ENCODE measurements at places on chromosomes 6 and 20.

GRCh38 chr6:75842732-75843131, 93.7 kb downstream of the MYO6 start:
- DNase-seq, result no peak

DNA sequence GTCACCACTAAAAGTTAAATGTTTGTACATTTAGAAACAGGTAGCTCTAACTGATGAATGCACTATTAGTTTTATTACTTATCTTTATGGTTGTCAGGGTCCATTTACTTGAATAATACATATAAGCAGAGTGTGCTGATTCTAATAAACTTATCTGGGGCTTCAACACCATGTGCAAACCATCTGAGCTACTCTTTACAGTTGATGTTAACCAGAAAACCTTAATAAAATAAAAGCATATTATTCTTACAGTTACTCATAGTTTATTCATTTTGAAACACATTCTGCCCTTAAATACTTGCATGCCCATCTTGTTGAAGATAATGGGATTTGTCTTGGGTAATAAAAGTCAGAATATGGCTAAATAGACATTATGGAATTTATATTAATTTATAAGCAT, 1042.2 kb downstream of the EPHA7 start:
- no peak for DNase-seq

GRCh38 chr6:12264671-12265070, 25.5 kb upstream of the EDN1 start:
- DNase-seq, result no peak

- DNase-seq, result no peak
Observed at GRCh38 chr20:22611636-22612035, 27.3 kb upstream of the FOXA2 start.

- no peak for DNase-seq
Observed at GRCh38 chr20:38209054-38209675, 44.1 kb upstream of the TGM2 start.

DNA sequence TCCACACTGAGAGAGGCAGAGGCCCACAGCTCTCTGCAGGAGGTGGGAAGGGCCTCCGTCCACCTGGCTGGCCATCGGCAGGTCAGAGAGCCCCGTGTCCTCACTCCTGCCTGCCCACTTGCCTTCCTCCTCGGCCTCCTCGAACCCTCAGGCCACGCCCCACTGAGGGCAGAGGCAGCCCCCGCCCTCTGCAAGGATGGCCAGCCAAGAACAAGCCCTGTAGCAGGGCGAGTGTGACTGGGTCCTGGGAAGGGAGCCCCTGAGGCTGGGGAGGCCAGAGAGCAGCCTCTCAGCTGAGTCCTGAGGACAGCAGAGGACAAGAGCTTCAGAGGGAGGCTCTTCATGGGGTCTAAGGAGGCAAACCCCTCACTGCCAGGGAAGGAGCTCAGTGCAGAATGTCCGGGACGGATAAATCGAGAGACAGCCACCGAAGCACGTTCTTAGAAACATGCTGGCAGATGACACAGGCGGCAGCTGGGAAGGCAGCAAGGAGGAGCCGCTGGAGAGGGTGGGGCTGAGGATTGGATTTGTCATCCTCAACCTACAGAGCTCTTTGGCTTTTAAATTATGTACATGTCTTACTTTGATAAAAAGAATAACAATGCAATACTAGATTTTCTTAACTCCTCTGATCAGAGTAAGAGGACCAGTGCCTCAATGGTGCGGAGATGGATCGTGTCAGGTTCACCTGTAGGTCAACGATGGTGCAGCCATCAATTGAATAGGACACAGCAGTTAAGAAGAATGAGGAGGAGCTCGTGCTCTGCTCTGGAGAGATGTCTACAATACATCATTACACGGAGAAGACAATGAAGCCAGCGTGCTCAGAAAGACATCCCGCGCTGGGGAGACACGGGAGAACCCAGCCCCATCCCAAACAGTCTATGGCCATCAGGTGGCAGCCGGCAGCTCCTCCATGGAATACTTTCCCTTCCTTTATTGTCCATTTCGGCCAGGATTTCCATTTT, 53.0 kb downstream of the GNAS-AS1 start:
- DNase-seq, result no peak

- DNase-seq, result no peak
Observed at GRCh38 chr6:56146086-56146485, 101.3 kb downstream of the COL21A1 start.

- DNase-seq, result no peak
Observed at GRCh38 chr6:13113981-13114593, 214.2 kb downstream of the TBC1D7 start.

- no peak for DNase-seq
Observed at GRCh38 chr6:111157412-111157811, 70.1 kb downstream of the SLC16A10 start.

GRCh38 chr6:160692369-160692959, 9.6 kb upstream of the PLG start:
- no peak for DNase-seq

DNA sequence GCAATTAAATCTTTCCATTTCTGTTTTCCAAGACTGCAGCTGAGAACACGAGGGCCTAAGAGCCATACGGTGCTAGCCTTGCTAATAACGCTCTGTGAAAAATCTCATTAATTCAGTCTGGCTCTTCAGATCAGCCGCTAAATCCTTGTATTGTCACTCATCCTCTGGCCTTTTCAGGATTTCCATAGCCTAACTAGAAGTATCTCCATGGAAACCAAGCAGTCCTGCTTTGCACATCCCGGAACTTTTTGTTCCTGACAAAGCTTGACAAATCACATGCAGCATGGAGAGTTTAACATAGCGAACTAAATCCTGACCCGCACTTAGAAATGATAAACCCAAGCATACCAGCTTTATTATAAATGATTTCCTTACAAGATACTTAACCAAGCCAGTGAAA, 383.7 kb downstream of the CD83 start:
- no peak for DNase-seq

- no peak for DNase-seq
Observed at GRCh38 chr6:164547076-164547475, 762.3 kb downstream of the C6orf118 start.

DNA sequence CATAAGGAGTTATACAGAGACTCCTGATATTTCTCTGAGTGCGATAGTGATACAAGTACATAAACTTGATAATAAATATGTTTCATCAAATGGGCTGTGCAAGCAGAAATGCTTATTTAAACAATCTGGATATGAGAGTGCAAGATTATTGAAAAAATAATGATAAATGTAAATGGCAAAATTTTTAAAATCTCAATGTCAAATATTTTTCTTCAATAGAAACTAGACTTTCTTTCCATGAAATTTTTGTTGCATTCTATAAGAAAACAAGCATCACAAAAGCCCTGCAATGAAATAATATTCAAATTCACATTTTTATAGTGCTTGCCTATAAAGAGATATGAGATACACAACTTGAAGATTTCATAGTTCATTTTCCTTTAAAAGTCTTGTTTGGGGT, 2.7 kb downstream of the PACRG start:
- no peak for DNase-seq

GRCh38 chr6:43516367-43516696, 394 bp downstream of the YIPF3 start:
- DNase-seq, result no peak

- DNase-seq, result no peak
Observed at GRCh38 chr6:83852528-83853177, 507 bp upstream of the RIPPLY2 start.

DNA sequence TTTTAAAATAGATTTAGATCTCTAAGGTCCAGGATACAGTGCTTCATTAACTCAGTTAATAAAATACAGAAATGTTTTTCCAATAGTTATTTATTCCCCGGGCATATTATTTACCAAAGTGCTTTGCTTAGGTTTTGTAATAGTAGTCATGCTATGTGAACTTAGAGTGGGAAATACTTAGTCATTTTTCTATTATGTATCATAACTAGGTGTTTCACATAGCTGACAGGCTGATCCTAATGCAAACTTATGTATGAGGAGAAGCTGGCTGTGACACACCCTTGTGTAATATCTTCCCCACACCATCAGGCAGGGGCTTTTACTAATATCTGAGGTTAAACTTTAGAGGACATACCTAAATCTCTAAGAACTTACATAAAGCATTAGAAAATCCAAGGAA, 277.7 kb upstream of the RIMS1 start:
- DNase-seq, result no peak

DNA sequence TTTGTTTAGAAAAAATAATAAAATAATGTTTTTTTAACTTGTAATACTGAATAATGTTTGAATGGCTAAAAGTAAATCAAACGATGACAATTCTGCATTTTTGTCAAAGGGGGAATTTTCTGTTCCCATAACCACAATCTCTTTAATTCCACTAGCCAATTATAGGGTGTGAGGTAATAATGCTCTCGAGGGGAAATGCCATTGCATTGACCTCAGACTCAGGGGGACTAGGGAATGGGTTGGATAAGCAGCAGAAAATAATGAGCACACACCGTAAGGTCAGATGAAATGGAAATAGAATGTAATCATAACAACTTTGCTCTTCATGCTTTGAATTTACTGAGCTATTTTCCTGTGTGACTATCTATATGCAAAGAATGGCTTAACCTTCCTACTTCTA, 584.7 kb downstream of the RFPL4B start:
- no peak for DNase-seq
